ENCODE measurements at places on chromosomes 6 and 20. TPM values are rescaled to one million over a fixed set of nuclear protein-coding genes. Genes with fewer than 3 reads are reported as not detected.

GRCh38 chr20:44054118-44054517 is 132.9 kb downstream of the JPH2 start:
- DNase-seq = no peak
- no peak overlapping the region for H3K4me3 ChIP-seq
- no peaks in the 10 kb centered on the region for H3K4me1 ChIP-seq
- H3K27me3 ChIP-seq = no peaks in the 10 kb centered on the region

HUS1B gene
- 0.77 TPM for total RNA-seq

DNA sequence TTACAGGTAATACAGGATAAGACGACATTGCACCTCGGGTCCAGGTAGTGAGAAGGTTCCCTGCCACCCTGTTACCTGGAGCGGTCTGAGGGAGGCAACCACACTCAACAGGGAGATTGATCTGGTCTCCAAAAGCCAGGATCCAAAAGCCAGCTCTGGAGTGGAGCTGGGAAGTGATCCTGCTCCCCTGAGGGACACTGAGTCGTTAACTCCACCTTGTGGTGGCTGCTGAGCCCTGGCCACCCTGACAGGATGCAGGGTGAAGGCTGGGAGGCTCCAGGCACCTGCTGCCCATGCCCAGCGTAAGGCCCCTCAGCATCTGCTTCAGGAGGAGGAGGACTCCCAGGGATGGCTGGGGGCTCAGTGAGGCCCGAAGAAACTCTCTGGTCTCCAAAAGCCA is 38.7 kb upstream of the SLC22A2 start:
- H3K27ac ChIP-seq = no peak overlapping the region
- DNase-seq = no peak
- no peaks in the 10 kb centered on the region for H3K36me3 ChIP-seq
- H3K4me1 ChIP-seq = no peaks in the 10 kb centered on the region

DNA sequence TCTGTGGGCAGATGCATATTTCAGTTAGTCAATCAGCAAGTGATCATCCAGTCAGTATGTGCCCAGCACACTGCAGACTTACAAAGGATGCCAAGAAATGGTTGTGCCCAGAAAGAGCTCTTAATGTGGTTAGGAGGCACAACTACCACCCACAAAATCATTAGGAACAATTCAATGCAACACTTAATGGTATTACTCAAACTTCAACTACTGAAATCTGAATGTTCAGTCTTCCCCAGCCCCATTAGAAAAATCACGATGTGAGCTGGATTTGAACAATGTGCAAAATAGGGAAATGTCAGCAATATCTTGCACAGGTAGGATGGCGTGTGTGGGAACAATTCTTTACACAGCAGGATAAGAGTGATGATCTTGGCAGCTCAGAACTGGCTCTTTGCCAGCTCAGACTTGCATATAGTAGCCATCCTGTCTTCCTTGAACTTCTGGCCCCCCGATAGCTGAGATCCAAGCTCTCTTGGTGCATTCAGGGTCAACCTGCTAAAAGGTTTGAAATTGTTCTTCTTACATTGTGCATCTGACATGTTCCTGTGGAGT is 556.7 kb upstream of the HTR1E start:
- H3K27ac ChIP-seq = no peak overlapping the region
- no peaks in the 10 kb centered on the region for H3K27me3 ChIP-seq
- no peaks in the 10 kb centered on the region for H3K4me1 ChIP-seq
- H3K36me3 ChIP-seq = no peaks in the 10 kb centered on the region
- DNase-seq = no peak

- peaks cover 13% of the 10 kb centered on the region for H3K4me1 ChIP-seq
- no peaks in the 10 kb centered on the region for H3K36me3 ChIP-seq
- H3K27me3 ChIP-seq = no peaks in the 10 kb centered on the region
- H3K27ac ChIP-seq = no peak overlapping the region
- no peak overlapping the region for H3K4me3 ChIP-seq
Observed at GRCh38 chr6:108728826-108729225, 119.4 kb upstream of the ARMC2 start.

C6orf15 gene
- not detected for total RNA-seq
